ENCODE measurements at places on chromosomes 4 and X.
A peak's percentile ranks its signal among the peaks of the same experiment; 100 is the strongest.

- DNase-seq: no peak
Measured at GRCh38 chr4:38671592-38671940, 7.6 kb downstream of the KLF3 start.

DNA sequence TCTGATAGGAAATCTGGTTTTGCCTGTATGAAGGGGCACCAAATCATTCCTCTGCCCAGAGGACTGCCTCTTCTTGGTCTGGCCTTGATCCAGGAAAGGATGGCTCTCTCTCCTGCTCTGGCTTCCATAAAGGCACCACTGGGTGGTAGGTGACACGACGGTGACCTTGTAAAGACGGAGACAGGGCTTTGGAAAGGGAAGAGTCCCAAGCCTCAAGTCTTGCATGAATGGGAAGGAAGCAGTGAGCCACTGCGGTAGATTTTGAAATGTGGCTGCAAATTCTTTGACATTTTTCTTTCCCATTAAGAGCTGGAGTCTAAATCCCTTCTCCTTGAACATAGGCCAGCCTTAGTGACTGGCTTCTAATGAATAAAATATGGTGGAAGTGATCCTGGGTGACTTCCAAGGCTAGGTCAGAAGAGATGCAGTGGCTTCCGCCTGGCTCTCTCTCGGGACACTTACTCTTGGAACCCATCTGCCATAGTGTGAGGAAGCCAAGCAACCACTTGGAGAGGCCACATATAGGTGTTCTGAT lies 347.4 kb downstream of the BCOR start:
- no peak for DNase-seq

DNA sequence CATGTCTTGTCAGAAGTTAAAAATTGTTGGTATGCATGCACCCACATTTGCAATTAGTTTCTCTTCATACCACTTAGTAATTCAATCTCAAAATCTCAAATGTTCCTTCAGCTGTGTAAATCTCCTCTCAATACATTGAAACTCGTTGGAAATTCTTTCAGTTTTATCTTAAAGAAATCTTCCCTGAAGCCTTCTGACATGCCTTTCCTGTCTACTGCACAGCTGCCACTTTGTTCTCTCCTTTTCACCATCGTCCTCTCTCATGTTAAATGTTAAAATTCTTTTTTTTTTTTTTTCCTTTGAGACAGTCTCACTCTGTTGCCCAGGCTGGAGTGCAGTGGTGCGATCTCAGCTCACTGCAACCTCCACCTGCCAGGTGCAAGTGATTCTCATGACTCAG lies 30.9 kb downstream of the MCUB start:
- DNase-seq: no peak

DNA sequence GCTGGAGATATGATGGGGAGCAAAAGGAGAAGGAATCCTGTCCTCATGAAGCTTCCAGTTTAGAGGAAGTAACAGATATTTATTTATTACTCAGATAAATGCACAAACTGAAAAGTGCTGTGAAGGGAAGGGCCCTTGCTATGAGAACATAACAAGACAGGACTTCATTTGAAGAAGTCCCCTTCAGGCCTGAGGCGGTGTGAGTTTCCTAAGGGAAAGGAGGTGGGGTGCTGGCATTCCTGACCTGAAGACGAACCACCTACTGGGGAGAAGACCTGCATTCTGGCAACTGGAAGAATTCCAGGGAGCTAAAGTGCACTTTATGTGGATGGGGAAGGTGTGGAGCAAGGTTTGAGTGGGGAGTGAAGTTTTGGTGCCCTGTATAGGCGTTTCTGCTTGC lies 15.9 kb upstream of the SPARCL1 start:
- DNase-seq: no peak

DNA sequence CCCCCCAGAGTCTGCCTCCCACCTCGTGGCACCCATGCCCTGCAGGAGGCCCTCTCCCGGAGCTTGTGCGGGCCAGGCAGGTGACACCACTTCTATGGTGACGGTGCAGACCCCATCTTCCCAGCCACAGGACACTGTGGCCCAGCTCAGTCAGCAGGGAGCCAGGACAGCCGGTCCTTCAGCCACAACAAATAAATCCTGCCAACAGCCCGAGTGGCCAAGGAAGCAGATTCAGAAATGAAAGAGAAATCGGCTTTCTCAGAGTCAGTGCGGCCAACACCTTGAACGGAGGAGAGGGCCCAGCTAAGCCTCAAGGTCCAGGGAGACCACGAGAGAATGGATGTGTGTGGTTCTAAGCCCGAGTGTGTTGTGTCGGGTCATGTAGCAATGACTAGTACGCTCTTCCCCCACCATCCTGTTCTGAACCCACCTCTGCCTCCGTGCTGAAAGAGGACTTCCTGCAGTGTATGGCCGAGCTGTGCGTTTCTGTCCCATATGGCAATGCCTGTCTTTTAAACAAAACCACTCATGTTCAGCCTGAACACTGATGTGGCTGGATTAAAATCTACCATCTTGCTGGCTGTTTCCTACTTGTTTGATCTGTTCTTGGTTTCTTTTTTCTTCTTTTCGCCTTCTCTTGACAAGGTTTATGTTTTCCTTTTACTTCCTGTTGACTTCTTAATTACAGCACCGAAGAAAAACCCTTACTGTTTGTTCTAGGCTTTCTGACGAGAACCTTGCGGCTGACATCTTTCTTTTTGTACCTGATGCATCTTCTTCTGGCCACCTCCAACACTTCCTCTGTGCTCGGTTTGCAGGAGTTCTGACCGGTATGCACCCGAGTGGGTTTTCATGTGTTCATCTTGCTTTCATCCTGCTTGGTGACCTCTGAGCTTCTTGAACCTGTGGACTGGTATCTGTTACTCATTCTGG lies 53.1 kb downstream of the GAK start:
- no peak for DNase-seq

- no peak for DNase-seq
Measured at GRCh38 chrX:23570674-23571343, 96.5 kb upstream of the PRDX4 start.

DNA sequence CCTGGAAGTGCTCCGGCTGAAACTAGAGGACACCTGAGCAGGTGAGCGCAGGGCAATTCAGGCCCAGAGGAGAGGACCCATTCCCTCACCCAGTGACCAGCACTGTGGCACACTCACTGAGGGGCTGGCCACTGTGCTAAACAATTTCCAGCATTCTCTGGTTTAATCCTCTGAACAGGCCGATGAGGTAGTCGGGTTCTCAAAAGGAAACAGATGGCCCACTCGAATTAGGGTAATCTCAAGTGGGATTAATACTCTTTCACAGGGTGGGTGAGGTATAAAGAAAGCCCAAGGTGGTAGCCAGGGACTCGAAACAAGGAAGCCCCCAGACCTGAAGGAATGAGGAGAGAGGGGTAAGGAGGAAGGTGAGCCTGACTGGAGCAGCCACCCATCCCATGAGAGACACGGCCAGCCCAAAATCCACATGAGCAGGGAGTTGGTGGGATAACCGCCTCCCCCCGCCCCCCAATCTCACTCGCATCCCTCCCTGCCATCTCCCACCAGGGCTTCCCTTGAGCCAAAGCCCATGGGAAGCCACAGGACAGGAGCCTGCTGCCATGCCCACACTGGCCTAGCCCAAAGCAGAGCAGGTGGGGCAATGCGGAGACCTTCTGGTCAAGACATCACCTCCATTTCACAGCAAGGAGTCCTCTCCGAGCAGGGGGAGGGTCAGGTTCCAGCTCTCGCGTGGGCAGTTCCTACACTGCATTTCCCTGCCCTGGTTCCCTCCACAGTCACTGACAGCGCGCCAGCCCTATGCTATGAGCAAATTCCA lies 55.0 kb downstream of the SH3KBP1 start:
- no peak for DNase-seq

- DNase-seq: peak; percentile 45
Measured at GRCh38 chr4:11605597-11605996, 176.9 kb upstream of the HS3ST1 start.

DNA sequence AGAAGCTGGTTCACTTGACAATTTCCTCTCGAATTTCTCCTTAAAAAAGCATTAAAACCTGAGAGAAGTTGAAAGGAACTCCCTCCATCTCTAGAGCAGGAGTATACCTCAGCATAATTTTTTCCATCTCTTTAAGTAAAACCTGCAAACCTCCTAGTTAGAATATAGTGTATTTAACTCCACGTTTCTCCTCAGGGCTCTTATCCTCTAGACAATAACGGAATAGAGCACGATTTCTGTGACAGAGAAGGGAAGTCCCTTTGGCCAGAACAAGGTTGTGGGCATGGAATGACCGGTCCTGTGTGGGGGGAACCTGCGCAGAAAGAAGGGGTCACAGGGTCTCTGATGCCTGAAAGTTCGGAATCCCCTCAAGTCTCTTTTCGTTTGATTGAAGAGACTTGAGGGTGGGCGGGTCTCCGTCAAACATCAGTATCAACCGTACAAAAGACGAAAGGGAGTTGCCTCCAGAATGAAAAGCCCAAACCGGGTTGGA lies 697 bp downstream of the ZNF280C start:
- DNase-seq: peak; percentile 7

- DNase-seq: peak; percentile 76
Measured at GRCh38 chr4:76658231-76659102, 223.4 kb downstream of the SHROOM3 start.

DNA sequence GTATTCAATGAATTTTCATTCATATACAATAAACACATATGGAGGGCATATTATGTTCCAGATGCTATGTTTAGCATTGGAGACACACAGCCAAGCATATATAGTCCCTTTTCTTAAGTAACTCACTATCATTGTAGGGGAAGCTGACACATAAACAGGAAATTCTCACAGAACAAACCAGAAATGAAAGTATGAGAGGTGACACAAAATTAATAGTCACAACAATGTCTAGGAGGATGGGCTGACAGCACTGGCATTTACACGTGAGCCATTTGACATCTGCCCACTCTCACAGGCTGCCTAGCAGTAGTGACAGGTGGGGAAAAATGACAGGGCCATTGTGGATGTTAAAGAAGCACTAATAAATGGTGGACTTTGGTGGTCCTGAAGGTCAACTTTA lies 2.6 kb upstream of the CNOT6L start:
- peak; percentile 85 for DNase-seq

GRCh38 chr4:64399313-64400109 lies 9.7 kb downstream of the TECRL start:
- DNase-seq: no peak

- DNase-seq: no peak
Measured at GRCh38 chr4:123617791-123618190, 221.2 kb downstream of the SPRY1 start.

- DNase-seq: no peak
Measured at GRCh38 chr4:101294597-101294996, 52.7 kb downstream of the PPP3CA start.

- no peak for DNase-seq
Measured at GRCh38 chr4:30495251-30495650, 224.9 kb upstream of the PCDH7 start.

DNA sequence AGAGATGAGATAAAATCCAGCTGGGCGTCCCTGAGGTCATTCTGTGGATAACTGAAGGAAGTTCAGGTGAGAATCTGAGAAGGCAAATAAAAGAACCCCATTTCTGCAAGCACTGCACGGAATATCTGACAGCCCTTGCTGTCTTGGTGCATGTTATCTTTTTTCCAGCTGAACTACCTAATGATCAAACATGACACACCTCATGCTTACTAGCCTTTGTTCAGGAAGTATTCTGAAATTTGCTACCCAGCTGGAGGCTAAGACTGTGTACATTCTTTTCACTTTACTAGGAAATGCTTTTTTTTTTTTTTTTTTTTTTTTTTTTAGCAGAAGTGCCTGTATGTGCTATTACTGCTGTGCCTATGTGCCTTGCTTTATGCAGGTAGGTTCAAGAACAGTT lies 718.1 kb downstream of the SMARCA1 start:
- no peak for DNase-seq

All from kidney capillary endothelial cell (primary cell).